ENCODE measurements at places on chromosomes 7 and 10.

DNA sequence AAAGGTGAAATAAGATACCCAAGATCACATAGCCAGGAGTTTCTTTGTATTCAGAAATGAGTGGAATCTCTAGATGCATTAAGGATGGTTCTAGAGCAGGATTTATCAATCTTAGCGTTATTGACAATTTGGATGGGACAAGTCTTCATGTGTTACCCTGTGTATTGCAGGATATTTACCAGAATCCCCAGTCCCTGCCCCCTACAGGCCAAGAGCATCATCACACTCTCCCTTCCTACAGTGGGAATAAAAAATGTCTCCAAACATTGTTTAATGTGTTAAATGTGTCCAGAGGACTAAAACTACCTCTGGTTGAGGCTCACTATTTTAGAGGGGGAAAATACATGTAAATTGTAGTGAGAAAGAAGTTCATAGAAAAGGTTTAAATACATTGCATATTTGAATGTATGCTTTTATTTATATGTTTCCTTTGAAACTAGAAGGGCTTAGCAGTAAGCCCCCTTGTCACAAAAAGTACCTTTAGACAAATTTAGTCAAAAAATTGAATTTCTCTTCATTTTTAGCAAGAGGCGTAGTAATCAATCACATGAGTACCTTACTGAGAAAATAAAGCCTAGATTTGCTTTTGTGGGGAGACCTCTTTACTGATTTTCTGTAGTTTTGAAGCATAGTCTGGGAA is 141.2 kb downstream of the MLLT10 start:
- DNase-seq, result peak; percentile 3

- no peak for DNase-seq
Observed at GRCh38 chr10:111102359-111102837, 25.6 kb downstream of the ADRA2A start.

GRCh38 chr7:55887821-55888247 is 578 bp downstream of the ZNF713 start:
- no peak for DNase-seq

- no peak for DNase-seq
Observed at GRCh38 chr10:71536332-71536731, 139.6 kb downstream of the CDH23 start.

- no peak for DNase-seq
Observed at GRCh38 chr7:17462131-17462631, 163.7 kb downstream of the AHR start.

DNA sequence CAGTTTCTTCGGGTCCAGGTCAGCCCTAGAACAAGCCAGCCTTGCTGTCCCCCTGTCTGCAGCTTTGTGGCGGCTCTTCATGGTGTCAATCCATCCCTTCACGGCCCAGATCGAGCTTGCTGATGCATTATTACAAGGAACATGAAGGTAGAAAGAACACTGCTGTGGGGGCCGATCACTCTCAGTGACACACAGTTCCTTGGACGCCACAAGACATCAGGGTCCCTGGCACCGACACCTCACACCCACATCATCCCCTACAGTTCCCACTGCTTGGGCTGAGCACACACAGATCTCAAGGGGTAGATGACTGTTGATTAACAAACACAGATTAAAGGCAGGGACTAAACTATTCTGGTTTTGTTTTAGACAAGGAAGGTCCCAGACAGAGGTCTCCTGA is 119.4 kb downstream of the KMT2E start:
- no peak for DNase-seq

DNA sequence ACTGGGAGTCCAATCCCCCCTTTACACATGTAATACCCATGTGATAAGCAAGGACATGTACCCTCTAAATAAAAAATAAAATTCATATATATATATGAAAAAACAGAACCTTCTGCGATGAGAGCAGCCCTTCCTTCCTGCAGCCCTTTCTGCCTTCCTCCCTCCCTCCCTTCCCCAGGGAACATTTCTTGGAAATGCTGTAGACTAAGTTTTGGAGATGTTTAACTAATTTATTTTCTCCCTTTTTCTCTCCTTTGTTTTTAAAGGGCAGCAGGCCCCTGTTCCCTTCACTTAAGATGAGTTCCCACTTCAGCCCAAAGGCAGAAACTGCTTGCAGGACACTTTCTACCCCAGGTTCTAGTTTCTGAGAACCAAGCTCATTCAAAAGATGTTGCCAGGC is 179.2 kb downstream of the FRMD4A start:
- DNase-seq, result no peak

DNA sequence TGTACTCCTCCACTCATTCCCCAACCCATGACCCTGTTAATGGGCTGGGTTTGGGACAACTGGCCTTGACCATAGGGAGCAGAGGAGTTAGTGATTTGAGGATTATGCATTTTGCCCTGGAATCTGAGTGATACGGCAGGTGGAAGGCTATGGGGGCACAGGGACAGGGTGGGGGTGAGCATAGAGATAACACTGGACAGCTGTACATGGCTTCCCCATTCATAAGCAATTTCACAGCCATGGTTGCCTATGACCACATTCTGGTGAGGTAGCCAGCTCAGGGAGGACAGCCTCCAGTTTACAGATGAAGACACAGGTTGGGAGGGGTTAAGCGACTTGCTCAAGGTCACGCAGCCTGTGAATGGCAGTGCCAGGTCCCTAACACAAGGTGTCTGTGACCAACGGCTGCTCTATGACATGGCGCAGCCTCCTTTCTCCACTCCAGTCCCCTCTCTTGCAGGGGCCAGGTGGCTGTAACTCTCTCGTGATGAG is 319.5 kb downstream of the PLXNA4 start:
- no peak for DNase-seq

DNA sequence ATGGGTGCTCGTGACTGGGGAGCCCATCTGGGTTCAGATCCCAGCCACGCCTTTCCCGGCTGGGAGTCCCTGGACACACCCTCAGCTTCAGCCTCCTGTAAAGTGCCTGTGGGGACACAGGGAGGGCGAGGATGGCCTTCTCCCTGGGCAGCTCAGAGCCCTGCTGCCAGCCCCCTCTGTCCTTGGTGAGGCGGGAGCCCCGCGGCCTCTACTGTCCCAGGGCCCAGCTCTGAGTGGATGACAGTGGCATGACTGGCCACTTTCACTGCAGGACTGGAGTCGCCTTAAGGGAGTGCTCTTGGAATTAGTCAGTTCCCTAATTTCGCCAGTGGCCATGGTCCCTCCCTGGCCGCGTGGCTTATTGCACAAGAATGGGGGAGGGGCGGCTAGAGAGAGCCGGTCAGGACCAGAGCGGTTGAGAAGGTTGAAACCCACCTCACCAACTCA is 4.6 kb downstream of the BRI3 start:
- DNase-seq, result no peak

DNA sequence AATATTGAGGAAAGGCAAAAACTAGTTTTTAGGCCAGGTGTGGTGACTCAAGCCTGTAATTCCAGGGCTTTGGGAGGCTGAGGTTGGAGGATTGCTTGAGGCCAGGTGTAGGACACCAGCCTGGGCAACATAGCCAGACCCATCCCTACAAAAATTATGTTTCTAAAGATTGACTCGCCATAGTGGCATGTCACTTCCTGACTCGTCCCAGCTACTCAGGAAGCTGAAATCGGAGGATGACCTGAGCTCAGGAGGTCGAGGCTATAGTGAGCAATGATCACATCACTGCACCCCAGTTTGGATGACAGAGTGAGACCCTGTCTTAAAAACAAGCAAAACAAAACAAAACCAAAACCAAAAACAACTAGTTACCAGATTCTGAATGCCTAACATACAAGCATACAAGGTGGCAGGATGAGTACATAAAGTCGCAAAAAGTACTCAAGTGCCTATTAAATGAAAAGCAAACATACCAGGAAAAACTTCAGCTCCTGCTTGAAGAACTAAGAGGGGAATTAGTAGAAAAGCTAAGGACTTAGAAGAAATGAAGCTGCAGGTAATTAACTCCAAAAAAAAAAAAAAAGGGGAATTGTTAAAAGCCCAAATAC is 14.1 kb downstream of the ZNF398 start:
- DNase-seq, result no peak

DNA sequence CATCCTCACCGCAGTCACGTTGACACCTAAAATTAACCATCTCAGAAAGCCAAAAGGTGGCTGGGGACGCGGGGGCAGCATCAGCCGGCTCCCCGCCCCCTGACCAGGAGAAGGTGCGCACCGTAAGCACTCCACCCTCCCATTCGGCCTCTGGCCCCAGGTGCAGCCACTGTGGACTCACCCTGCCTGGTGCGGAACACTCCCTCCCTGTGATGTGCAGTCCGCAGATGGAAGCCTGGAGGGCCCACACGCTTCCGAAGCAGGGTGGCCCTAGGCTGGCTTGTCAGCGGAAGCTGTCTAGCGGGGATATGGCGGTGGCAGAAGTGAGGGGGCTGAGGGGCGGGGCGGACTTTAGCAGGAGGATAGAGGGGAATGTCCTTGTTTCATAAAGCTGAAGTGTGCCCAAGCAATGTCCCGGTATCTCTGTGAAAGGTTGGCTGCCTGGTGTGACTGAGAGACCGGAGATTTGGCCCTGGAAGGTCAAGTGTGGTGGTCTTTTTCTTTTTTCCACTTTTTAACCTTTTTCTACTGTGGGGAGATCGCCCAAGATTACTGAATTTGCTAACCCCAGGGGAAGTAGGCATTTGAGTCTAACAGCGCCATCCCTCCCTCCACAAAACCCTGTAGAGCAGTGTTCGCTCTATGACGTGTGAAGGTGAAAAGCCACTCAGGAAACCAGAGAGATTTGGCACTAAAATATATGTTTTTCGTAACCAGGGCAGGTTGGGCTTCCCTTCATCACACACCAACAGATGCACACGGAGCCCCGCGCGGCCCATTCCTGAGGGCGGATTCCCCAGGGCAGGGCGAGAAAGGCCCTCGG is 74.7 kb downstream of the CXCL12 start:
- DNase-seq, result no peak

DNA sequence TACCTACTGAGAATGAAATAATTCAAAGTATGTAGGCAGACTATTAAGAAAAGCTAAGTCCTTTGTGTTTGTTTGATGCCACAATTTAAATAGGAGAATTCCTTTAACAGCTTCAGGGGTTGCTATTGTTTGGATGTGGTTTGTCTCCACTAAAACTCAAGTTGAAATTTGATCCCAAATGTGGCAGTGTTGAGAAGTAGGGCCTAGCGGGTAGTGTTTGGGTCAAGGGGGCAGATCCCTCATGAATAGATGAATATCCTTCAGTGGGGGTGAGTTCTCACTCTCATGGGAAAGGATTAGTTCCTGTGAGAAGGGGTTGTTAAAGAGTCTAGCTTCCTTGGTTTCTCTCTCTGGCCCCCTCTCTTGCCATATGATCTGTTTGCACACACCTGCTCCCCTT is 97.0 kb downstream of the HGF start:
- peak; percentile 6 for DNase-seq
